Fibroblast of pulmonary artery (primary cell): ENCODE measurements at places on chromosomes 12 and 14.

- DNase-seq, result no peak
These were observed 86.4 kb upstream of the SINHCAF start for GRCh38 chr12:31412292-31412801.

DNA sequence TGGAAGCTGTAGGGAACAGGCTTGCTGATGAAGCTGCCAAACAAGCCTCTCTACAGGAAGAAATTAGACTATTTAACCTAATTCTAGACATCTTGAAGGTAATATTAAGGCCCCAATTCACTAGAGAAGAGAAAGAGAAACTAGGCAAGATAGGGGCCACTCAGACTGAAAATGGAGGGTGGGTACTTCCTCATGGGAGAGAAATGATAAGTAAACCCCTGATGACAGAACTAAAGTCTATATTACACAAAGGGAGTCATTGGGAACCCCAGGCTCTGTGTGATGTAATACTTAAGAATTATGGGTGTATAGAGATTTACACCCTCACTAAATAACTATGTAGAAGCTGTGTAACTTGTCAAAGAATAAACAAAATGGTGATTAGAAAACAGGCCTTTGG is 64.3 kb downstream of the APOBEC1 start:
- DNase-seq, result no peak

- peak; percentile 24 for DNase-seq
These were observed 925 bp downstream of the DICER1 start for GRCh38 chr14:95156161-95157047.

- DNase-seq, result no peak
These were observed 24.9 kb downstream of the TBK1 start for GRCh38 chr12:64476844-64477243.

GRCh38 chr12:129404556-129404955 is 499.3 kb downstream of the TMEM132D start:
- DNase-seq, result no peak
